Ovary (tissue), 10 donors: ENCODE measurements at places on chromosomes 6 and 20.

DNA sequence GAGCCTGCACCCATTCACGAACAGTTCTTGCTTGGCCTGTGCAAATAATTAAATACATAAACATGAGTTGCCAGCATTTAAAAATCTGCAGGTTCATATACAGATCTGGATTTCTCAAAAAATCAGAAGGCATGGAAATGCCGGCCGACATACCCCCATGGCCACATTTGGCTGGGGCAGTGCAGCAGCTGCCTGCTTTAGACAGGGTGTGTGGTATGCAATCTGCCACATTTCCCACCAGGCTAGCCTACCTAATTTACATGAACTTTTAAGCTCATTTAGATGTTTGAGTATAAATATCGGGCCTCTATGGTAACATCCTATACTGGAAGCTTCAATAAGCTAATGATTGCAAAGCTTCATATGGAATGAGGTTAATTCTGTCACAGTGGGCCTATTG is 31.5 kb downstream of the PLCB1 start:
- no peaks in the 10 kb centered on the region for H3K4me1 ChIP-seq
- no peaks in the 10 kb centered on the region for H3K27me3 ChIP-seq
- no peaks in the 10 kb centered on the region for H3K36me3 ChIP-seq
- no peak overlapping the region for H3K27ac ChIP-seq

- no peaks in the 10 kb centered on the region for H3K27me3 ChIP-seq
- H3K27ac ChIP-seq: no peak overlapping the region
These were observed 66.4 kb upstream of the BHLHE23 start for GRCh38 chr20:63072991-63073737.

DNA sequence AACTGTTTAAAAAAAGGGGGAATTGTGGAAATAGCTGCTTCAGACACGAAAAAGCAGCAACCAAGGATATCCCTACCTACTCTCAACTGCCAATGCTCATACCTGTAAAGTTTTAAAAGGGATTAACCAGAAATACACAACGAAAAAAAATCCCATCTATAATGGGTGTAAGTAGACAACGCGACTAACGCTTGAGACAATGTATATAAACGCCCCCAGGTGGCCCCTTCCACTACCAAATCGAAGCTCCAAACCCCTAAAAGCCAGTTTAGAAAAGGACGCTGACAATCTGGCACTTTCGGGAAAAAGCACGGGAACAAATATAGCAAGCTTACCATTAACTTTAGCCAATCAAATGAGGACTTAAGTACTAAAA is 94.5 kb upstream of the BTN3A2 start:
- H3K27me3 ChIP-seq: no peaks in the 10 kb centered on the region
- H3K36me3 ChIP-seq: no peaks in the 10 kb centered on the region
- DNase-seq: no peak
- H3K4me1 ChIP-seq: peaks cover 2% of the 10 kb centered on the region
- no peak overlapping the region for H3K27ac ChIP-seq

- DNase-seq: no peak
- H3K27me3 ChIP-seq: no peaks in the 10 kb centered on the region
- H3K4me1 ChIP-seq: no peaks in the 10 kb centered on the region
- H3K27ac ChIP-seq: no peak overlapping the region
- no peaks in the 10 kb centered on the region for H3K36me3 ChIP-seq
These were observed 12.6 kb upstream of the DEFB113 start for GRCh38 chr6:49982046-49982445.

GRCh38 chr6:83368577-83368976 is 62.3 kb downstream of the ME1 start:
- no peak overlapping the region for H3K27ac ChIP-seq
- H3K4me3 ChIP-seq: no peak overlapping the region
- H3K4me1 ChIP-seq: no peaks in the 10 kb centered on the region
- no peak for DNase-seq

DNA sequence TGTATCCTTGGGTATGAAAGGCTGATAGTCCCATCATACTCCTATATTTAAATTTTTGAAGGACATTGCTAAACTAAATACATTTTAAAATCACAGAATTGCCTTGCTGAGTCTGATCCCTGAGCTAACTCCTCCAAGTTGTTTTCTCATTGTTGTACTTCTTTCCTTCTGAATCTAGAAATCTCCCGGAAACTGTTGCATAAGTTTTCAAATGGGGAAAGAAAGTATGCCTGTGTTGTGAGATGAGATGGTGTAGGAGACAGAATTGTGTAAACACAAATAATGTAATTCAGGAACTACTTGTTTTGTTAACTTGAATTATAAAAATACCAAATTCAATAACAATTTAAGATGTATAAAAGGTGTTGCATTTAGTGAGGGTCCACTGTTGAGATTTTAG is 7.3 kb downstream of the PNRC1 start:
- no peaks in the 10 kb centered on the region for H3K27me3 ChIP-seq
- H3K36me3 ChIP-seq: no peaks in the 10 kb centered on the region
- no peak overlapping the region for H3K4me3 ChIP-seq
- H3K4me1 ChIP-seq: peaks cover 7% of the 10 kb centered on the region
- no peak for DNase-seq

GRCh38 chr6:28587746-28588075 is 62.0 kb downstream of the GPX5 start:
- no peaks in the 10 kb centered on the region for H3K36me3 ChIP-seq
- no peaks in the 10 kb centered on the region for H3K27me3 ChIP-seq
- peak overlapping the region; percentile 67 for H3K4me3 ChIP-seq

- no peak overlapping the region for H3K27ac ChIP-seq
- H3K27me3 ChIP-seq: no peaks in the 10 kb centered on the region
- no peak for DNase-seq
- H3K4me3 ChIP-seq: no peak overlapping the region
- H3K4me1 ChIP-seq: no peaks in the 10 kb centered on the region
These were observed 138.8 kb downstream of the TFAP2A start for GRCh38 chr6:10276106-10276505.

DNA sequence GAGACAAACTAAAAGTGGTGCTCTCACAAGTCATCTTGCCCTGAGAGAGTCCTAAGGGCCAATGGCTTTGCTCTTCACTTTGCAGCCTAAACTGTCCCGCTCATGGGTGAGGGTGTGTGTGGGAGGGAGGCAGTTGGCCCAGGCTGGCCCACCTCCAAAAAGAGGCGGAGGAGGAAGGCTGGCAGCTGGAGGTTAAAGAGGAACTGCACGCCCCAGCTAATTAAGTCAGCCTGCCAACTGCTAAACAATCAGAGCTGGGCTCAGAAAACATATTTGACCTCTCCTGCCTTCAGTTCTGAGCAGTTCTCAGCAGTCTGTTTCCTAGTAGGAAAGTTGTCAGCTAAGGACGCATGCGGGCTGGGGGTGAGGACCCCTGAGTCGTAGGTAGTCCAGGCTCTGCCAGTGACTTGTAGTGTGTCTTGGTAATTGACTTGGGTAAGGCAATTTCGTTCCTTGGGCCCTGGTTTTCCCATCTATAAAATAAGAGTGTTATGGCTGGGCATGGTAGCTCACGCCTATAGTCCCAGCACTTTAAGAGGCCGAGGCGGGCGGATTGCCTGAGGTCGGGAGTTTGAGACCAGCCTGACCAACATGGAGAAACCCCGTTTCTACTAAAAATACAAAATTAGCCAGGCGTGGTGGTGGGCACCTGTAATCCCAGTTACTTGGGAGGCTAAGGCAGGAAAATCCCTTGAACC is 17.0 kb downstream of the GSS start:
- peaks cover 3% of the 10 kb centered on the region for H3K4me1 ChIP-seq
- H3K36me3 ChIP-seq: no peaks in the 10 kb centered on the region
- no peak for DNase-seq
- H3K4me3 ChIP-seq: no peak overlapping the region
- H3K27ac ChIP-seq: no peak overlapping the region
- no peaks in the 10 kb centered on the region for H3K27me3 ChIP-seq

DNA sequence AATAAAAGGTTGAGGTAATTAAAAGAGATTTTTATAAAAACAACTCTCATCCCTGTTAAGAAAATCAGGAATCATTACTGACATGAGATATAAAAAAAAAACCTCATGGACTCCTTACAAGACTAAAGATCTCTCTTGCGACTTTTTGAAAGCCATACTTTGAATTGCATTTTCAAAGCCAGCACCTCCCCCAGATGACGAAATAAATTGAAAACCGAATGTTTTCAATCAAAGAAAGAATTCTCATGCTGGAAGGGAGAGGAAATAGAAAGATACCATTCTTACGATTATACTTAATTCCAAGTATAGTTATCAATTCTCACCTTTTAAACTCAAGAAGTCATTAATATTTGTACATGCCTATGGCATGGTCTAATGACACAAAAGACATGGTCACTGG is 452.3 kb downstream of the GJA1 start:
- H3K27ac ChIP-seq: no peak overlapping the region
- no peak overlapping the region for H3K4me3 ChIP-seq
- H3K27me3 ChIP-seq: no peaks in the 10 kb centered on the region
- H3K36me3 ChIP-seq: no peaks in the 10 kb centered on the region
- H3K4me1 ChIP-seq: no peaks in the 10 kb centered on the region

DNA sequence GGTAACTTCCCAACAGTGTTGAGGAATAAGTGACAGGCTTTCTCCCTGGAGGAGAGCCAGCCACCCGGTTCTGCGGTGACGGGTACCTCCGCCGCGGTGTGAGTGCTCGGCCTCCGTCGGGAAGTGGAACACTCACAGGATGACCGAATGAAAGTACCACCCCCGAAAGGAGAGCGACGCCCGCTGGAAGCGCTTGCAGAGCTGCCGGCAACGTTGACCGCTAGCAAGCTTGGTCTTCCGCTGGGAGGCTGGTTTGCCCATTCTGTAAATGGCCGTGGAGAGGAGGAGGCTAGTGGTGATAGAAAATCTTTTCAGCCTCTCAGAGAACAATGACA is 614 bp upstream of the TMEM242 start:
- peak overlapping the region; percentile 59 for H3K4me3 ChIP-seq
- no peaks in the 10 kb centered on the region for H3K27me3 ChIP-seq
- DNase-seq: peak; percentile 78
- no peaks in the 10 kb centered on the region for H3K36me3 ChIP-seq

DNA sequence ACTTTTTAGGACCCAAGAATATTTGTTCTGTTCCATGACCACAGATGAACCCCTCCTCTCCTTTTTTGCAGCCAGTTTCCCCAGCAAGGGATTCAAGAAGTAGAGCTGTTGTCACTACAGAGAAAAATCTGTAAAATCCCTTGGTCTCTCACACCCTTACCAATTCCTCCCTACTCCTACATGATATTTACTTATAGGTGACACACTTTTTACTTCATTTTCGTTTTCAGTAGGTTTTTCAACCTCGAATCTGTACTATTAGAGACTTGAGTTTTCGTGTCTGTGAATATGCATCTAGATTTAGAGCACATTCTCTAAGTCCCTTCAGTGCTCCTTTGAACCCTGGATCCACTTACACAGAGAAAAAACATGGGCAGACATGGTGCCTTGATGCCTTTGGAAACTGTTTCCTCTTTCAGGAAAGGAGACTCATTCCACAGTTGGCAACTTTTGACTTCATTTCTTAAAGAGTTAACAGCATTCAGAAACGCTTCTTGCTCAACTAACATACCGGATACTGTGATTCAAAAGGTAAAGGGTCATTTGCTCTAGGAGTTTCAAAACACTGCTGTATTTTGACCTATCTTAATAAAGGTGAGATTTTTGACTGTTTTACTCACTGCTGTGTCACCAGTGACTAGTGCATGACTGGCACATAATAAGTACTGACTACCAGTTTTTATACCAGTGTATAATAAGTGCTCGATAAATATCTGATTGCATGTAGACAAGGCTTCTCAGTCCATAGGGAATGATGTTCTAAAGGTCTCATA is 50.6 kb downstream of the LAMA4 start:
- no peak for DNase-seq
- no peaks in the 10 kb centered on the region for H3K36me3 ChIP-seq
- no peaks in the 10 kb centered on the region for H3K27me3 ChIP-seq
- no peak overlapping the region for H3K4me3 ChIP-seq

- no peak overlapping the region for H3K4me3 ChIP-seq
- H3K27ac ChIP-seq: no peak overlapping the region
- DNase-seq: no peak
- H3K4me1 ChIP-seq: no peaks in the 10 kb centered on the region
- no peaks in the 10 kb centered on the region for H3K27me3 ChIP-seq
- H3K36me3 ChIP-seq: no peaks in the 10 kb centered on the region
These were observed 104.3 kb downstream of the MAP3K4 start for GRCh38 chr6:161095916-161096315.

DNA sequence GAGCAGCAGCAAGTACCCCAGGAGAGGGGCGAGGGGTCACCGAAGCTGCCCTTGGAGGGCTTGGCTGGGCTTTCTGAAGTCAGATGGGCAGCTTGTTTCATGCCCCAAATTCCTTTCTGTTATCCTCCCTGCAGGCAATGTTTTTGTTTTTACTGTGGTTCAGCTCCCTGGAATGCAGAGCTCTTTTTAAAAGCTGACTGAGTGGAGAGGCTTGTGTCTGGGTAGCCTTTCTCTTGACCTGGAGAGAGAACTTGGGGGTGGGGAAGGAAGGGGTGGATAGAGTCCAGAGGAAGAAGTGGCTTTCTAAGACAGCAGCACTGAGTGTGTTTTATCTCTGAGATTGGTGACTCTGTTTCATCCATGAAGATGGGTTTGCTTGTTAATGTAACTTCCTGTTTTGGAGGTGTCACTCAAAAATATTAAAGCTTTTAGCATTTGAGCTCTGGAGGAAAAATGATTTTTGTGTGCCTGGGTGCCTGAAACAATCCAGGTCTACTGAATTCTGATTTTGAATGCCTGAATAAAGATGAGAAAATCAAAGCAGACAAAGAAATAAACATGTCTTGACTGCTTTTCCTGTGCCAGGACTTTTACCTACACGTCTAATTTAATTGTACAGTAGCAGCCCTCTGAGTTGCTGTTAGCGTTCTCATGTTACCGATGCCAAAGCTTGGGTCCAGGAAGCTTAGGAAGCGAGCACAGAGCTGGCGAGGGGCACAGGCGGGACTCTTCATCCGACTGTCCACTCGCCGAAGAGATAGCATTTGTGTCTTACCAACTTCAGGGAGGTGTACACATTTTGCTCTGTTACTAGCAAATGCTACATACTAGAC is 78.2 kb upstream of the EEF1E1 start:
- H3K4me1 ChIP-seq: peaks cover 11% of the 10 kb centered on the region
- no peak for DNase-seq
- H3K27ac ChIP-seq: no peak overlapping the region
- H3K4me3 ChIP-seq: no peak overlapping the region
- H3K36me3 ChIP-seq: no peaks in the 10 kb centered on the region

- DNase-seq: no peak
- H3K4me3 ChIP-seq: no peak overlapping the region
- no peaks in the 10 kb centered on the region for H3K27me3 ChIP-seq
- no peak overlapping the region for H3K27ac ChIP-seq
These were observed 166.1 kb downstream of the THBS2 start for GRCh38 chr6:169087443-169088041.

GRCh38 chr6:22880686-22881433 is 311.5 kb downstream of the HDGFL1 start:
- no peak overlapping the region for H3K4me3 ChIP-seq
- H3K27ac ChIP-seq: peak overlapping the region; percentile 57
- H3K36me3 ChIP-seq: no peaks in the 10 kb centered on the region
- no peaks in the 10 kb centered on the region for H3K27me3 ChIP-seq

DNA sequence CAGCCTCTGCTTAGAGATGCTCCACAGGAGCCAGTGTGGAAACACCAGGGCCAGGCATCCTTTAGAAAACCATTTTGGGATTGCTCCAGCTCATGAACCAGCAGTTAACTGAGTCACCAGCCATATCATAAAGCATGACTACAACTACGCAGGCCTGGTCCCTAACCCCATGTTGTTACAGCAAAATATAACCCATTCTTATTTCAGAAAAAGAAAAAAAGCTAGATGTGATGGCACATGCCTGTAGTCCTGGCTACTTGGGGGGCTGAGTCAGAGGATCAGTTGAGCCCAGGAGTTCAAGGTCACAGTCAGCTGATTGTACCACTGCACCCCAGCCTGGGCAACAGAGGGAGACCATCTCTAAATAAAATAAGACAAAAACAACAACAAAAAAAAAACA is 36.8 kb downstream of the C6orf15 start:
- peaks cover 3% of the 10 kb centered on the region for H3K4me1 ChIP-seq
- DNase-seq: no peak
- no peaks in the 10 kb centered on the region for H3K36me3 ChIP-seq
- no peak overlapping the region for H3K27ac ChIP-seq
- H3K27me3 ChIP-seq: no peaks in the 10 kb centered on the region
